Astrocyte of the hippocampus (primary cell): ENCODE measurements at places on chromosomes 5 and 9.

- no peak for DNase-seq
Measured at GRCh38 chr5:172305380-172305779, 21.8 kb upstream of the UBTD2 start.

GRCh38 chr9:114823441-114823840, 17.6 kb upstream of the TNFSF15 start:
- DNase-seq = no peak

GRCh38 chr5:9082996-9083395, 462.9 kb downstream of the SEMA5A start:
- no peak for DNase-seq

GRCh38 chr5:428754-429452, 14.1 kb upstream of the EXOC3 start:
- no peak for DNase-seq

DNA sequence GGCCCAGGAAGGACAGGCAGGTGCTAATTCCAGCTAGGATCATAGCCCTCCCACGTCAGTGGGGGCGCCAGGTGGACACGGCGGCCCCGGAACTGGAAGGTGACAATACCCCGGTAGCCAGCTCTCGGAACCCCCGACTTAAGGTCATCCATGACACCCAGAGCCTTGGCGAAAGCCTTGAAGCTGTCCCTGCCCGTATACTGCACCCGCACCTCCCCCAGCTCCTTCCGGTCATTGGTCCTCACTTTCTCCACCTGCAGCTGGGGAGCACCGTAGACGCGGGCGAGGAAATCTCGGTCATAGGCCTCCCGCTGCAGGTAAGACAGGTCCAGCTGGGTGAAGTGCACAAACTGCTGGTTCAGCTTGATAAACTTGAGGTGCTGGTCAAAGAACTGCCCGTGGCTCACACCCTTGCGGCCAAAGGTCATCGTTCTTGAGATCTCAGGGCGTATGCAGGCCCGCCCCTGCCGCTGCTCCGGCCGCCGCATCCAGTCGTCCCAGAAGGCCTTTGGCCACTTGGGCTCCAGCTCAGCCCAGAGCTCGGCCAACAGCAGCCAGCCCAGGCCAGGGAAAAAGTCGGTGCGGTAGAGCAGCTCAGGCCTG, 10.9 kb downstream of the MGAT1 start:
- no peak for DNase-seq

DNA sequence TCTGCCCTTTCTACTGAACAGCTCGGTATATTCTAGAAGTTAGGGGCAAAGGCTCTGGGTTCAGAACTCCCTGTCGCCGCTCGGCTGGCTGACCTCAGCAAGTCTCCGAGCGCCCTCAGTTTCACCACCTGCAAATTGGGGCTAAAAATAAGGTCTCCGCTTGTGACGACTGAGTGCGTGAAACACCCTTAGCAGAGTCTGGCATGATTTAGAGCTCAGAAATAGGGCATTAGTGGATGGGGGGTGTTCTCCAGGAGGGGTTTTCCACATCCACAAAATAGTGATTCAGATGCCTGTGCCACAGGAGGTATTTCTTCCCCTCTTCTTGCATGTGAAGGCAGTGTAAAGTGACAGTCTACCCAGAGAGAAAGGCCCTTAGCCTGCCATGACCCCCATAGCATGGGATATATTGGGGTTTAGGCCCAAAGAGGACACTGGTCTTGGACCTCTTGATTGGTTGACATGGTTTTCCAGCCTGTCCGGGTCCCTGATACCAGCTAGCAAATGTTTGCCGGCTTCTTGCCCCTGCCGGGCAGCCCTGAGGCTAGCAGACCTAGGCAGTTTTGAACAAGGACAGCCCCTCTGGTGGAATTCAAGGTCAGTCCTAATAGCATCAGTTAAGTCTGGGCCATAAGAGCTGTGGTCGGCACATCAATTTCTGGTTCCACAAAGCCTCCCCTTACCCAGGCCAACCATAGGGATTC, 1.4 kb downstream of the ERGIC1 start:
- DNase-seq = no peak

DNA sequence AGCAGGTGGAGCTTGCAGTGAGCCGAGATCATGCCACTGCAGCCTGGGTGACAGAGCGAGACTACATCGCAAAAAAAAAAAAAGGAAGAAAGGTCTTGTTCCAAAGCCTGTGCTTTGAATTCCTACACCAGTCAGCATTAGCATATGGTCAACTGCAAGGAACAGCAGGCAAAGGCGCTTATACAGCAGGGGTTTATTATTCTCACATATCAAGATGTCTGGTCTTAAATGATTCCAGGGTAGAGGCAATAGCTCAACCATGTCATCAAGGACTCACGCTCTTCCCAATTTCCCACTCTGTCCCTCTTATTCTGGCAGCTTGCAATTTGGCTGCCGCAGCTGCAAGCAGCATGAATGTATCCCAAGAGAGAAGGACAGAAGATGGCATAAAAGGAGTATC, 28.6 kb upstream of the HRH2 start:
- DNase-seq = no peak

DNA sequence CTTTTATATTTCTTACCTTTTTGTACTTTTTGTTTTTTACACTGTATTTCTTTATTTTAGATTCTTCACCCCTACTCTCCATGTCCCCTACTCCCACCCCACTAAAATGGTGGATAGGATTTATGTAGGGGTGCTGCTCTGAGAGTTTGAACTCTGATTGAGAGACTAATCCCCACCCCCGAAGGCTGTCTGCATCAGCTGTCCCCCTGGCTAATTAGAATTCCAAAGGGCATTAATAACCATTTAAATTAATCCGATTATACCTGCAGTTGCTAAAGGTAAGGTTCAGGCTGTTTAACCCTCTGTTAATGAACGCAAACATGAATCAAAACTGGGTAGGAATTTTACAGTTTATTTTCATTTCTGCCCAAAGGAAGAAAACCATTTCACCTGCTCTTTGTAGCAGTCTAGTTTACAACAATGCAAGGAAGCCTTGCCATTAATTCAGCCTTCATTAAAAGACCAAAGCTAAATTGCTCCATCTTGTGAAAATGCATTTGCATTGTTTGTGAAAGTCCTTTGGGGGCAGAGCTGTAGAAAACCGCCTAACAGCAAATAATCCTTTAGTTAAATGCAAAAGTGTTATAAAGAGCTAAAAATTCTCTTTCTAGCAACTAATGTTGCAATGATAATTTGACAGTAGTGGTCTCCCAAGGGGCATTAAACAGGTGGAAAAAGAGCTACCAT, 71.2 kb downstream of the ZCCHC7 start:
- DNase-seq = no peak

GRCh38 chr9:118871531-118871930, 497.7 kb downstream of the BRINP1 start:
- no peak for DNase-seq

DNA sequence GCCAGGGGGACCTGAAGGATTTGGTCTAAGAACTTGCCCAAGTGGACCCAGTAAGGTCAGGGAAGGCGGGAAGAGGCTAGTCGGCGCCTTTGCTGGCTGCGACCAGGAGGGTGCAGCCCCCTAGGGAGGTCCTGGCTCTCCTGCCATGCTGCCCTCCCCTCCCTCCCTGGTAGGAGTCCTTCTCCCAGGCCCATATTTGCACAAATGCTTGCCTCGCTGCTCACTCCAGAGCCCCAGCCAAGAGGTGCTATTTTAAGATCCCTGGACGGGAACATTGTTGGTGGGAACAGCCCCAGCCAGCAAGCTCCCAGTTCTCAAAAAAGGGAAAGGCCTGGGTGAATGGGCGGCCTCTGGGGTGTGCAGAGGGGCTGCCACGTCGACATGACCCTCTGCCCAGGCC, 4.3 kb upstream of the IL17B start:
- no peak for DNase-seq

GRCh38 chr5:151740336-151740942, 18.0 kb downstream of the ATOX1 start:
- DNase-seq = peak; percentile 93

DNA sequence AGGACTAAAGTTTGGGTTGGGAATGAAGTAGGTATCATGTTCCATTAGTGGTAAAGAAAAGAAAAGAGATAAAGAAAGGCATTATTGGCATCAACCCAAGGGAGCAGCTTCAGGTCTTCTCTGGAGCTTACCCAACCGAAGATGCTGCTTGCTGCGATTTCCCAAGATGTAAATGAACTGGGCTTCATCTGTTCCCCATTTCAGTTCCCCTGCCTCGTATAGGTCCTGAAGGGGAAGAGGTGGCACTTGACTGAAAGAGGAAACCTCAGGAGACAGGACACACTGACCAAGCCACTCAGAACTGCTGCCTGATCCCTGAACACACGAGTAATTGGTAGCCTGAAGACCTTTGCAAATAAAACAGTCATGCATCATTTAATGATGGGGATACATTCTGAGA, 24.6 kb downstream of the ANXA6 start:
- DNase-seq = no peak
